ENCODE measurements at places on chromosomes 16 and 17.

DNA sequence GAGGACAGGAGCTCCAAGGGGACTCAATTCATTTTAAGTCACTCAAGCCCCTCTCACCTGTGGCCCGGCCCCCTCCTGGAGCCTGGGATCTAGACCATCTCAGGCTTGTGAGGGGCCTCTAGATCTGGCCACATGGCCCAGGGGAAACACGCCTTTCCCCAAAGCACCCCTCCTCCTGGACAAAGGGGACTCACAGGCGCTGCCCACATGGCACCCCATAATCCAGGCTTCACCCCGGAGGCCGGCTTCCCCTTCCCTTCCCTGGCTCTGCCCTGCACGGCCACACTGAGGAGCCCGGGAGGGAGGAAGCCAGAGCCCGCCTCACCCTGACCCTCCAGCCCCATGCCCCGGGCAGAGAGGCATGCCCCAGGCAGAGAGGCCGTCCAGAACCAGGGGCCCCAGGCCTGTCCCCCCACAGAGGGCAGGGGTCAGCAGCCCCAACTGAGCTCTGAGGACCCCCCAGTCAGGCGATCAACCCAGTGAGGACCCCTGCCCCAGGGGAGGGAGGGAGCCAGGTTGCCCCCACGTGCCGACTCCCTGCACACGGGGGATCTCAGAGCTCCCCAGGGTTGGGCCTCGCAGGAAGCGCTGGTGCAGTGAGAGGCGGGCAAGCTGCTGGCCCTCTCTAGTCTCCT lies 10.9 kb downstream of the HS3ST6 start:
- no peak for DNase-seq

- DNase-seq: no peak
These were observed 7.9 kb downstream of the MSLN start for GRCh38 chr16:768428-768827.

DNA sequence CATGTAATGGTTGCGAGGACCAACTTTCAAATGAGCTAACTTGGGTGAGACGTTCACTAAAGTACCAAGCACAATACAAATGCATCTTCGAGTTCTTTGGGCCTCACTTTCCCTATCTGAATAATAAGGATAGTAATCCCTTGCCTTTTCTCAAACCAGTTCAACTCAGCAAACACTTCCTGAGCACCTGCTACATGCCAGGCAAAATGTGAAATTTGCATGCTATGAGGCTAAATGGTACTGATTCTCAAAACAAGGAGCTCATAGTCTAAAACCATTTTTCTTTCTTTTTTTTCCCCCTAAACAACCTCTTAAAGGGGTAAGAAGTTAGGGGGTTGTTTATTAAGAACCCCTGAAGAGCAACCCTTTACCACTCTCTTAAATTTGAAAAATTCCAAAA lies 101.4 kb upstream of the HLF start:
- DNase-seq: no peak

GRCh38 chr16:88585927-88586581 lies 15.9 kb downstream of the ZC3H18 start:
- DNase-seq: no peak

GRCh38 chr17:56887105-56887504 lies 26.7 kb downstream of the TRIM25 start:
- DNase-seq: no peak

DNA sequence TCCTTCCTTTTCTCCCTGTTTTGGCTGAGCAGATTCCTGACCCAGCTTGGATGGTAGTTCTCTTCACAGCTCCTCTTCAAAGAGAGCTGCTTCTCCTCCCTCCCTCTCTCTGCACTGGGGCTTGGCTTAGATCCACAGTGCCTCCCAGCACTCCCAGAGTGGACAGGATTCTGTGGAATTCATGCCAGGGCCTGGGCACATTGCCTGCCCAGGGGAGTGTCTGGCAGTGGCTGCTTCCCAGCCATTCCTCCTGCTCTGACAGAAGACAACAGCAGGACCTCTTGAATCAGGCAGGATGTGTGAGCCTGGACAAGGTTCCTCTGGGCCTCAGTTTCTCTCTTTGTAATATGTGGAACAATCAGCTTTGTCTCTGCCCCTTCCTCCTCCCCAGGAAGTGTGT lies 4.5 kb upstream of the MMP28 start:
- no peak for DNase-seq

DNA sequence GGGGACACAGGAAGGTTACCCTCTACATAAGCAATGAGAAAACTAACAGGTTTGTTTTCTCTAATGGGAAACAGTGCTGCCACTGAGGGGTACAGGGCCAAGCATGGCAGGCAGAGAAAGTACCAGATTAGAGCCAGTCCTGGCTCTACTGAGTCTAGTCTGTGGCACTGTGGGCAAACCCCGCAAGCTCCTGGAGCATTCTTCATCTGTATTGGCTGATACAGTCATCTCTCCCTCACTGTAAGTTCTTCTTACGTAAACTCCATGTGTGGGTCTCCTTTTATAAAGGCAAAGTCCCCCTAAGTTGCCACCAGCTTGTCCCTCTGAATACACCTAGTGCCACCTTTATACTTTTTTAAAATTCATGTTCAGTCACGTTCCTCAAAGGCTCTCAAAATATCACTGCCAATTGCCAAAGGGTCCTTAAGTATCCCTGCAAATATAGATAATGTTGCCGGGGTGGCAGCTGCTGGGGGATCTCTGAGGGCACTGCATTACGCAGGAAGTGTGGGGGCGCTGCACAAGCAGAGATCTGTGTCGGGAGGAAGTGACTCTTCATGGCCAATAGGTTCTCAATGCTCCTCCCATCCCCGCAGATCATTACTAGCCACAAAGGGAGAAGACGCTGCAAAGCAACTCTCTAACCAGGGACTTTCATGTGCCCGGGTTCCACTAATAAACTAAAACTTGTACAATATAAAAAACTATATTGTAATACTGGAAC lies 18.8 kb downstream of the XPO6 start:
- peak; percentile 79 for DNase-seq

DNA sequence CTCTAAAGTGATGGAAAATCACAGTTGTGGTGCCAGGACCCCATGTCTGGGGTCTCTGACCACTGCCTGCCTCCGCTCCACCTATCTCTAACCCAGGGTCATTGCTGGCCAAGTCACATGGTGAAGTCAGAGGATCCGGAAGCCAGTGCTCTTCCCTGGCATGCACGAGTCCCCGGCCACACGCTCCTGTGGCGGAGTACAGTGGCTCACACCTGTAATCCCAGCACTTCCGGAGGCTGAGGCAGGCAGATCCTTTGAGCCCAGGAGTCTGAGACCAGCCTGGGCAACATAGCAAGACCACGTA lies 21.5 kb upstream of the RBFOX3 start:
- no peak for DNase-seq

DNA sequence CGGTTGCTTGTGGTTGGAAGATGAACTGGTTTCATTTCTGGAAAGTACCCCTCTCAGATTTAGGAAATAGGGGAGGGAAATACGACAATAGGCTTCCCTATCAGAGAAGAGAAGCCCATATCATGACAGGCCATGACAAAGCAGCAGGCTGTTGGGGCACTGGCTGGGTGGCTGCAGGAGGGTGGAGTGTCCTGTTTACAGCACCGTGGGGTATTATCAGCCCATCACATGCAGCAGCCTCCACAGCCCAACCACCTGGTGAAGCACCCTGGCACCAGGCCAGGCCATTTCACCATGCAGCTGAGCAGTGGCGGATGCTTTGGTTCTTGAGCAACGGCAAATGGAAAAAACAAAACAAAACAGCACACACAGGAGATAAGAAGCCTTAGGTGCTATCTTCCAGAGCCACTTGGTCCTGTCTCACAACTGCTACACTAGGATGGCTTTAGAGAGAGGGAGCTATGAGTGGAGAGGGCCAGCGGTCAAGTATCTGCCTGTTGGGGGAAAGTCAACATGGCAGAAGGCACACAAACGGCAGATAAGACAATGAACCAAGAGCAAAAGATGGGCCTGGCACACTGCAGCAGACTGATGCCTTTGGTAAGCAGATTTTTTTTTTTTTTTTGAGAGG lies 24.2 kb downstream of the FAM117A start:
- DNase-seq: peak; percentile 97

DNA sequence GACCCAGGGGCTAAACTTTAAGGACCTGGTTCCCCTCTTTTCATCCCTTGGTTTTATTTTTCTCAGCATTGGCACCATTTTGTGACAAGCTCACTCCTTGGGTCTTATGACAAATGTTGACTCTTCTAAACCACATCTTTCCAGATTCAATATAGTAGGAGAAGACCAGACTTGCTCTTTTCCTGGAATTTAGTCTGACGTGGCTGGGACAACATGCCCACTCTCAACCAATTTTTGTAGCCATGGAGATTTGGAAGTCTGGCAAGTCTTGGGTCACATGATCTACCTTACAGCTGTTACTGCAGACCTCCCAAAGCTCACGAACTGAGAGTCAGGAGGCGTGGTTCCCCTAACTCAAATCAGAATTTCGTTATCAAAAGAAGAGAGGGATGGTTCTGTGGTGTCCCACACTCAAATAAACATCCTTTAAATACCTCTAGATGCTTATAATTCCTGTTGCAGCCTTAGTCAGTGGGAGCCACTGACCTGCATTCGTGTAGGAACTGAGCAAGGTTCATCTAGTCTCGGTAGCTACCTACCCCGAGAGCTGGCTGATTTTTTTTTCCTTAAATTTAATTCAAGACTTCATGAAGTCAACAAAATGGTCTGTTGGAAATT lies 683.5 kb downstream of the MAF start:
- no peak for DNase-seq

DNA sequence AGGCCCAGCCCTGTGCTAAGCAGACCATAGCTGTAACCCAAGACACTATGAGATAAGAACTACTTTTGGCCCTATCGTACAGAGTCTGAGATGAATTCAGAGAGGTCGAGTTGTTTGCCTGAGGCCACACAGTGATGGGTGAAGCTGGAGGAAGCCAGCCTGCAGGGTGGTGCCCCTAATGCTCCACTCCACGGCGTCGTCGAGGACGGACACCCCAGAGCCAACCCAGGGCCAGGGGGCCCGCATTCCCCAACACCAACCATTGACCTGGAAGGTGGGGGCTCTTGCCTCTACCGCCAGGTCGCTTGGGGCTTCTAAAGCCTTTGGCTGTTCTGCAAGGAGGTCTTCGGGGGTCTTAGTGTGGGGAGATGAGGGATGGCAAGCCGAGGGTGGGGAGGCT lies 84.1 kb downstream of the IRF8 start:
- no peak for DNase-seq

DNA sequence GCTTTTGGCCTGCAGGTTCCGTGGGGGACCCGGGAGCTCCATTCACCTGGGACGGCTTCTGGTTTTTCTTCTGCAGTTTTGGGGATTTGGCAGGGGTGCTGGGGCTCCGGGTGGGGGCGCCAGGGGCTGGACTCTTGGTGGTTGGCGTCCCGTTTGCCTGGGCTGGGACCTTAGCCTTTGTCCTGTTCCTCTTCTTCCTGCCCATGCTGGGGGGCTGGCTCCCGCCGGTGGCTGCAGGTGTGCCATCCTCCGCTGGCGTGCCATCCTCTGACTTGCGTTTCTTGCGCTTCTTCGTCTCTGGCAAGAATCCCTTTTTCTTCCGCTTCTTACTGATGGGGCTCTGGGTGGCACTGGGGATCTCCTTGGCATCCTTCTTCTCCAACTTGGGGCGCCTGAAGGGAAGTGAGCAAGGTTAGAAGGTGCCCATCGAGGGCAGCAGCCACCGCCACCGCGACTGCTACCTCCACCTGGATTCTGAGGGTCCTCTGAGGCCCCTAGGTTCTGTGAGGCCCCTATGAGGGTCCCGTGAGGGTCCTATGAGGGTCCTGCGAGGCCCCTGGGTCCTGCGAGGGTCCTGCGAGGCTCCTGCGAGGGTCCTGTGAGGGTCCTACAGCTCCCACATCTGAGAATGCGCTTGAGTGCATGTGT lies 15.5 kb downstream of the MYBBP1A start:
- no peak for DNase-seq

DNA sequence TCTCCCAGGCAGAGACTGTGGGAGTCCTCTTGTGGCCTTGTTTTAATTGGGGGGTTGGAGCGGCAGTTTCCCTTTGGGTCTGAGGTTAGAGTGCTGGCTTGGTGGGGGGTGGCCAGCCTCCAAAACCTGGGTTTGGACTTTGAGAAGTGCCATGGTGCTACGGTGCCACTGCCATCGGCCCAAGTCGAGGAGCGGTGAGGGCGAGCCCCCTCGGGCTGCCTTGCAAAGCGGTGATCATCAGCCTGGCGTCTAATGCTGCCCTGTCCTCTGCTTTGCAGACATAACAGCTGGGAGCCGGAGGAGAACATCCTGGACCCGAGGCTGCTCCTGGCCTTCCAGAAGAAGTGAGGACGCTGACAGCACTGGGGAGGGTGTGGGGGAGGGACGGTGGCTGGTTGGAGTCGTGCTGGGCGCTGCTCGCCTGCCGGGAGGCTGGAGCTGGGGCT lies 1.2 kb downstream of the CBX2 start:
- no peak for DNase-seq

DNA sequence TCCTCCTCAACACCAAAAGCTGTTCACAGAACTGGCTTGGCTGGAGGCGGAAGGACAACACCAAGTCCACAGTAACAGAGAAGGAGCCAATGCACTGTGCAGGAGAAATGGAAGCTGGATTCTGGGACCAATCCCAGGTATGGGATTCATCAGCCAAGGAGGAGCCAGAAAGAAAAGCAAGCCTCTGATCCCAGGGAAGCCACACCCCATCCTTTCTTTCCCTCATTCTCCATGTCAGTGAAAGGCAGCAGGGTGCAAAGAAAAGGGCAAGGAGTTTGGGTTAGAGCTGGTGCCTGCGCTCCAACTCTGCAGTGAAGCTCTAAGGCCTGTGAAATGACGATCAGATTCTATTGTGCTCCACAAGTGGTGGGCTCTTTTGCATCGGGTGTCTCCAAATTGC lies 11.0 kb downstream of the DCAKD start:
- DNase-seq: no peak

DNA sequence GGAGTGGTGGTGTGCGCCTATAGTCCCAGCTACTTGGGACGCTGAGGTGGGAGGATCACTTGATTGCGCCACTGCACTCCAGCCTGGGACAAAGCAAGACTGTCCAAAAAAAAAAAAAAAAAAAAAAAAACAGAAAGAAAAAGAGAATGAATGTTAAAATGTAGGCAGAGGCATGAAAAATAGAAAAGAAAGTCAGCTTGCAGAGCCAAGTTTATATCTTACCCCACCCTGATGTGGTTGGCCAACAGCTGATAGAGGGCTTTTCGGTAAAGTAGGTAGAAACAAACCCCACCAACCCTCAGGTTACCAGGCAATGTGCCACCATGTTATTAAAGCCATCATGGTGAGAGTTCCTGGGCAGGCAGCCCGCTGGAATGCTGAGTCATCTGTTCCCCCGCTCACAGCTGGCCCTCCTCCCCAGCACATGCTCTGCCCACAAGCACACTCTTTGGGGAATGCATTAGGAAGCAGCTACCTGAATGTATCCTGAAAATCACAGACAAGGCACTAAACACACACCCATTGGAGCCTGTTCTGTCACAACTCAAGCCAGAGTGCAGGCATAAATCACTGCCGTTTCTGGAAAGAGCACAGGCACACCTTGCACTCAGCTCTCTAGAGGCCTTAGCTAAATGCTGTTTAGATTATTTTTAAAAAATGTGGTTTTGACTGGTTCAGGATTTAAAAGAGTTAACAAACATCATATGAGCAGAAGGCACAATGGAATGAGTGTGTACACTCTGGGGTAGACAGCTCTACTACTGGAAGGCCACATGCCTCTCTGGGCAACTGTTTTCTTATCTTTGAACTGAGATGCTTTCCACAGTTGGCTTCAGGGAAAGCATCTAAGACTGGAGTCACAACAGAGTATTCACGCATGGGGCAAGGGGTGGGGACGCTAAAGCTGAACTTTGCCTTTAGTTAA lies 128.5 kb downstream of the PARN start:
- no peak for DNase-seq

GRCh38 chr17:19384723-19385391 lies 2.1 kb downstream of the MFAP4 start:
- no peak for DNase-seq

GRCh38 chr17:3804503-3804931 lies 3.5 kb upstream of the ITGAE start:
- no peak for DNase-seq
